Naive thymus-derived CD4-positive, alpha-beta T cell (primary cell): ENCODE measurements at places on chromosomes 1 and 21. TPM values are rescaled to one million over a fixed set of nuclear protein-coding genes. Genes with fewer than 3 reads are reported as not detected.

DNA sequence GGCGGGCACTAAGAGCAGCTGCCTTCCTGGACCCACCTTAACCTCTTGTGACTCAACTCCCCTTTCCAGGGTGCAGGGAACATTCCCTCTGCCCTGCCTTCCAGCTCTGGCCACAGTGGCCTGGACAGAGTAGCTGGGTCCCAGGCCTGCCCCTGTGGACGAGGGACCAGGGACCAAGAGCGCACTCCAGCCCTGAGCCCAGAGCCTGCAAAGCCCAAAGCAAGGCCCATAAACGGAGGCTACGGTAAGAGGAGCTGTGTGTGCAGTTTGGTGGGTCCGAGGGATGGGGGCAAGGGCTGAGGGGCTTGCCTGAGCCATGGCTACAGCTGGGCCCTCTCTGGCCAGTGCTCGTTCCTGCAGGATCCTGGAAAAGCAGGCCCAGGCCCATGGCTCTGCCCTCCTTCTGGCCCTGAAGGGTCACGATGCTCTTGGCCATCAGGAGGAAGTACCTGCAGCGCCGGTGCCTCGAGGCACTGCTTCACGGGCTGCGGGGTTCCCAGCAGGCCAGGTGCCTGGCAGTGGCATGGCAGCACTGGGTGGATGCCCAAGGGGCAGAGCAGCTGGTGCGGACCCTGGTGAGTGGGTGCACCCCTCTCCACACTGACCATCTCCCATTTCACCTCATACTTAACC is 17.8 kb downstream of the MTHFR start:
- no peak for DNase-seq

DNA sequence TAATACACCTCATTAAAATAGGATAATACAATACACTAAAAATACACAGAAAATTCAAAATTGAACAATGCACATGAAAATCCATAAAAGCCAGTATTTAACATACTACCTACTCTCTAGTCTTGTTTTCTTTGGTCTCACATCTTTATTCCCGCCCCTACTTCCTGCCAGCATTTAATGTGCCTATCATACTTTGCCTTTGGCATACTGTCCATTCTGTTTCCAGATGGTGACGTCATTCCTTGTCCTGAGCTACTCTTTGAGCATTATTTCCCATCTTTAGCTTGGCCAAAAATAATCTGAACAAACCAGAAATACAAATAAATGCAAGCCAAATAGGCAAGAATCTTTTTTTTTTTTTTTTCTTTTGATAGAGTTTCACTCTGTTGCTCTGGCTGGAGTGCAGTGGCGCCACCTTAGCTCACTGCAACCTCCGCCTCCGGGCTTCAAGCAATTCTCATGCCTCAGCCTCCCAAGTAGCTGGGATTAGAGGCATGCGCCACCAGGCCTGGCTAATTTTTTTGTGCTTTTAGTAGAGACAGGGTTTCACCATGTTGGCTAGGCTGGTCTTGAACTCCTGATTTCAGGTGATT is 4.4 kb downstream of the HFM1 start:
- no peak for DNase-seq

- no peak for DNase-seq
Observed at GRCh38 chr21:41377715-41378114, 15.9 kb downstream of the MX2 start.

Gene COL18A1
- 8.3 and 9.0 TPM in 2 replicates for total RNA-seq

Gene CFHR3
- not detected for total RNA-seq

Gene OR2M4
- total RNA-seq, result not detected
